ENCODE measurements at places on chromosomes 5 and 9. TPM values are rescaled to one million over a fixed set of nuclear protein-coding genes. Genes with fewer than 3 reads are reported as not detected.

DNA sequence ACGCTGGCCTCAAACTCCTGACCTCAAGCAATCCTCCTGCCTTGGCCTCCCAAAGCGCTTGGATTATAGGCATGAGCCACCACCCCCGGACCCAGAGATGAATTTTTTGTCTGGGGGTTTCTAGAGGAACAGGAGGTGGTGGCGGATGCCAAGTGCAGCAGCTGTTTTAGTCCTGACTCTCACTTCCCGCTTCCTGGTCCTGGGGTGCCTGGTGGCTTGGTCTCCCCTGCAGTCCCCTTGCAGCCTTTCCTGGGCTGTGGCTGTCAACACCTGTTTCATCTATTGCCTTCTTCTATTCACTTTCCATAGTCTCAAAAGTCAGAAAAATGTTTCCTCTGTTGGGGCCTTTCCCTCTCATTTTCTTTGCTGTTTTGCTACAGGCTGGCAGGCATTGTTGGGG, 6.5 kb upstream of the NHP2 start:
- no peak for DNase-seq

- DNase-seq: no peak
Observed at GRCh38 chr9:94150890-94151650, 66.8 kb downstream of the PTPDC1 start.

PHAX gene
- polyA plus RNA-seq: 27.6 TPM

PLPP7 gene
- 11.0 TPM for polyA plus RNA-seq

TAF11L4 gene
- not detected for polyA plus RNA-seq

AGPAT2 gene
- 78.9 TPM for polyA plus RNA-seq

GPR150 gene
- 0.73 TPM for polyA plus RNA-seq
